ENCODE measurements at places on chromosomes 16 and 17.

GRCh38 chr17:31598399-31598782 is 206.9 kb downstream of the RAB11FIP4 start:
- no peak for DNase-seq

DNA sequence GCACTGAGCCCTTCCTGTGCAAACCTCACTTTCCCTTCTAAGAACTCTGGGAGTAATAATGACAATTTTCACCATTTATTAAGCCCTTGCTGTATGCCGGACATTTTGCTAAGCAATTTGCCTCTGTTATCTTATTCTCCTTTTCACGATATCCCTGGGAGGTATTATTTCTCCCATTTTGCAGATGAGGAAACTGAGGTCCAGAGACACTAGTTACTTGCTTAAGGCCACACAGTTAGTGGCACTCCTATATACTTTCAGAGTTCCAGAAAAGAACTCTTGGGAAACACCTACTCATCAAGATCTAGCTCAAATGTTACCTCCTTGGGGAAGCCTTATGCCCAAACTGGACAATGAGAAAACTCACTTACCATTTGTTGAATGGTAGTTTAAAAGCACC is 4.8 kb upstream of the USP10 start:
- DNase-seq = no peak

DNA sequence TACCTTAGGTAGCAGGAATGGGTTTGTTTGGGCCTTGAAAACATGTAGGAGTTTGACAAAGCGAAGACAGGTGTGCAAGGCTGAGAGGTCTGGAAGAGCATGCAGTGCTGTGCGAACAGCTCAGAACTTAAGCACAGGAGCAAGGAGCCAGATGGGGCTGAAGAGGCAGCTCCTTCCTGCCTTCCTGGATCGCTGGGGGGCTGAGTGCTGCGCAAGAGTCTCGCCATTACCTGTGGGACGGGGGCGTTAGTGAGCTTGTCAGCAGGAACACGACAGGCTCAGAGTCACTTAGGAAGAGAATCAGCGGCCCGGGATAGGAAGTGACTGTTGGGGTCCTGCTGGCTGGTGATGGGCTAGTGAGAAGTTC is 464 bp upstream of the MRM1 start:
- no peak for DNase-seq

GRCh38 chr16:12317121-12317810 is 340.7 kb downstream of the SNX29 start:
- DNase-seq = no peak

- no peak for DNase-seq
Observed at GRCh38 chr16:54654429-54654828, 276.2 kb upstream of the IRX5 start.

DNA sequence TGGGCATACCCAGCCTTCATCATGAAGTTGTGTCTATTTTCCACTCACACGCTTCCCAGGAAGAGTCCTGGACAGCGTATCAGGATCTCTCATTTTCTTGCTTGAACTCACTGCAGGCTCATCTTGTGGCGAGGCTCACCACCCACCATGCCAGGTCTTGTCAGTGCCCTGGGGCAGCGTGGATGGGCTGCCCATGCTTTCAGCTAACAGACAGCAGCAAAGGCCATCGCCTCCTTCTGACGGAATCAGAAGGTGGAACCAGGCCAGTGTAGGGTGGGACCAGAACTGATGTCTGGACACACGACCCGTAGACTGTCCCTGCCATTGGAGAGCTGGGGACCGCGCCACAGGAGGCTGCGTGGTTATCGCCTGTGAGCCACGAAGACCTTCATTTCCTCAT is 169.4 kb downstream of the FOXL1 start:
- no peak for DNase-seq

DNA sequence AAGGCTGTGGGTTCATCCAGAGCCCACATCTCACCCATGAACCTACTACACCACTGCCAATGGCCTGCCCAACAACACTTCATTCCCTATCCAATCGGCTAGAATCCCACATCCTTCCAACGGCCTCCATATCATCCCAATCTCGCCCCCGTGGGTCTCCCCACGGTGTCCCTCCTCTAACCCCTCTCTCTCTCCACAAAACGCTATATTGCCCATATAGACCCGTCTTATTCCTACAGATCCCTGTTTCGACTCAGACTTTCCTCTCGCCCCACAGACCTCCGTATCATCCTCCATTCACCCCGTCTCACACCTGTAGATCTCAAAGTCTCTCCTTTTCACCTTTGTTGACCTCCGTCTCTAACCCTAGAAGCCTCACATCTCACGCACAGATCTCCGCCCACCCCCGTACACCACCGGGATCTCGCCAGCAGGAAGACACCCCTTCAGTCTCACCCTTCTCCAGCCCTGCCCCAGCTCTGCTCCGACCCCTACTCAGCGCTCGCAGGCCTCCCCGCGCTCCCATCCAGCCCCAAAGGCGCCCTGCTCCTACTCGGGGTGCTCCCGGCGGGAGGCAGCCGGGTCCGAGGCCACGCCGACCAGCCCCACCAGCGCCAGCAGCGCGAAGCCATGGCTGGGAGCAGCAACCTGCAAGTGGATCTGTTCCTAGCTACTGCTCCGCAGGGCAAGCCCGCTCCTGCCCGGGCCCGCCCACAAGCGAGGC is at the start of gene FDXR:
FDXR (minus strand) TSS at position 682 of the 724 bp plus-strand sequence; CDS start at position 632, 50 bp downstream.
- DNase-seq = no peak

DNA sequence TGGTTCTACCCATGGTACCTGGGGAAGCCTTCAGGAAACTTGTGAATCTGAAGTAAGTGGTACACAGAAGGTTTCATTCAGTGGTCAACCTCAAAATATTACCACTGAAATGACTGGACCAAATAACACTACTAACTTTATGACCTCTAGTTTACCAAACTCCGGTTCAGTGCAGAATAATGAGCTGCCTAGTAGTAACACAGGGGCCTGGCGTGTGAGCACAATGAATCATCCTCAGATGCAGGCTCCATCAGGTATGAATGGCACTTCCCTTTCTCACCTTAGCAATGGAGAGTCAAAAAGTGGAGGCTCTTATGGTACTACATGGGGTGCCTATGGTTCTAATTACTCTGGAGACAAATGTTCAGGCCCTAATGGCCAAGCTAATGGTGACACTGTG is 55.9 kb upstream of the SLC5A11 start:
- DNase-seq = no peak

GRCh38 chr17:28416703-28417311 is 10.8 kb upstream of the SLC46A1 start:
- peak; percentile 90 for DNase-seq

- no peak for DNase-seq
Observed at GRCh38 chr17:79071161-79071740, 3.4 kb upstream of the ENGASE start.
